ENCODE measurements at places on chromosomes 16 and 17.

- DNase-seq, result no peak
Observed at GRCh38 chr16:15542734-15543347, 100.1 kb downstream of the MARF1 start.

GRCh38 chr17:69406941-69407340 is 7.6 kb upstream of the MAP2K6 start:
- DNase-seq, result no peak

- DNase-seq, result no peak
Observed at GRCh38 chr16:27776556-27777225, 226.7 kb downstream of the KATNIP start.

DNA sequence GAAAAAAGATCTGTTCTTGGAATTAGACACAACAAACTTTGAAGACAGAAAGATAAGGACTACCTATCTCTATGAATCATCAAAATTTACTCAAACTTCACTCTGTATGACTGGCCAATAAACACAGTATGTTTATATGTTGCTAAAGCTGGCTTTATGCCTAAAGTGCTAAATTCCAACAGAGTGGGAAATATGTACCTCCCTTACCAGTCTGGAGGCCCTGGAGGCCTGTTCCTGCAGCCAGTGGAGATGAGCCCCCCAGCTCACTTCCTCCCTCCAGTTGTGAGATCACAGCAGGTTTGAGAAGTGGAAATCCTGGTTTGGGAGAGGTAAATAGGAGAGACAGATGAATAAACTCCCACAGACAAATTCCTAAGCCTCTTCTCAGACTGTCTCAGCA is 9.0 kb downstream of the ZNF23 start:
- DNase-seq, result no peak

DNA sequence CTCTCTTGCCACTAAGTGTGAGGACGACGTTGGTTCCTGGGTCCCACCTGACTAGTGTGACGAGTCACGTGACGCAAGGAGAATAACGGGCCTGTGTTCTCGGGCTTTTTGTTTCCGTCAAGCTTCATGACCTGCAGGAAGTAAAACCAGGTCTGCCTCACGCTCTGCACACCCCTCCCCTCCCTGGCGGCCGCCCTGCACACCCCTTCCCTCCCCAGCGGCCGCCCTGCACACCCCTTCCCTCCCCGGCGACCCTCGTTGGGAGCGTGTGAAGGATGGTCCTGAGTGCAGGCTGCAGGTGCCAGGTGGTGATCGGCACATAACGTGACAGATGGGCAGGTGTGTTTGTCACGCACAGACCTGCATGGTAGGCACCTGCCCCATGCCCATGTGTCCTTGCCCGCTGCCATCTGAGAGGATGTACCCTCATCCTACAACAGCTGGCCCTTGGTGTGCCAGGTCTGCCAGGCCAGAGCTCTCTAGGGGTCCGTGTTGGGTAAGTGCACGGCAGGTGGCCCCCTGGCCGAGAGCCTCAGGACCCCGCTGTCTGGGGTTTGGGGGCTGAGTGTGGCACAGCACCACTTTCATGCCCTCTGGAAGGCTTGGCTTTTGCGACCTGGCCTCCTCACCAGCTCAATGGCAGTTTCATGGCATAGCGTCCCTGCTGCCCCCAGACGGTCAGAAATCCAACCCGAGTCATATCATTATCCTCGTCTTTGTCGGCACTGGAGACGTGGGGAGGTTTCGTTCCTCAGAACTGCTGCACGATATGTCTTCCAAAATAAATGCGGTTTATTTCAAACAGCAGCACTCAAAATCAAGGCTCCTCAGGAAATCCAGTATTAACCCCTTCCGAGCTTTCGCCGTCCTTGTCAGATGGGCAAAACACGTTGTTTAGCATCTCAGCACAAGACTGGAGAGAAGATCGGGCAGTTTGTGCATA is 191.8 kb upstream of the CHMP6 start:
- no peak for DNase-seq

- no peak for DNase-seq
Observed at GRCh38 chr16:31466381-31466841, 5.5 kb upstream of the TGFB1I1 start.

DNA sequence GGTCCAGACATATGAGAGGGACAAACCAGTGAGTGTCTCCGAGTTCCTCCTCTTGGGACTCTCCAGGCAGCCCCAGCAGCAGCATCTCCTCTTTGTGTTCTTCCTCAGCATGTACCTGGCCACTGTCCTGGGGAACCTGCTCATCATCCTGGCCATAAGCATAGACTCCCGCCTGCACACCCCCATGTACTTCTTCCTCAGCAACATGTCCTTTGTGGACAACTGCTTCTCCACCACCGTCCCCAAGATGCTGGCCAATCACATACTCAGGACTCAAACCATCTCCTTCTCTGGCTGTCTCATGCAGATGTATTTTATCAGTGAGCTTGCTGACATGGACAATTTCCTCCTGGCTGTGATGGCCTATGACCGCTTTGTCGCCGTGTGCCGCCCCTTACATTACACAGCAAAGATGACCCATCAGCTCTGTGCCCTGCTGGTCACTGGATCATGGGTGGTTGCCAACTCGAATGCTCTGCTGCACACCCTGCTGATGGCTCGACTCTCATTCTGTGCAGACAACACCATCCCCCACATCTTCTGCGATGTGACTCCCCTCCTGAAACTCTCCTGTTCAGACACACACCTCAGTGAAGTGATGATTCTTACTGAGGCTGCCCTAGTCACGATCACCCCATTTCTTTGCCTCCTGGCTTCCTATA is 19.2 kb downstream of the ZNF200 start:
- DNase-seq, result no peak

- no peak for DNase-seq
Observed at GRCh38 chr17:67800495-67800928, 24.8 kb upstream of the BPTF start.

- DNase-seq, result no peak
Observed at GRCh38 chr17:71757156-71757555, 363.7 kb upstream of the SOX9 start.

DNA sequence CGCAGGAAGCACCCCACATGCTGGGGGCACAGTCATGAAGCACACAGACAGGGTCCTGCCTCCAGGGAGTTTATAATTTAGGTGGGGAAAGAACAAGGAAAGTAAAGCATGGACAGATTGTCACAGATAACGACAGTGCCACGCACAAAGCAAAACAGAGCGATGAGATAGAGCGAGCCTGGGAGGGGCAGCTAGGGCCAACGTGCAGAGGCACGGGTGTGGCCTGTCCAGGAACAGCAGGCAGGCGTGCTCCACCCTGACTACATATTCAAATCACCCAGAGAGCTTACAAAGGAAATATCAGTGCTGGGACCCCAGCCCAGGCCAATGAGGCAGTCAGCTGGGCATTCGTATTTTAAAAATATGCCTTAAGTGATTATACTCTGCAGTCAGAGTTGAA is 16.8 kb downstream of the LGALS9 start:
- DNase-seq, result no peak

DNA sequence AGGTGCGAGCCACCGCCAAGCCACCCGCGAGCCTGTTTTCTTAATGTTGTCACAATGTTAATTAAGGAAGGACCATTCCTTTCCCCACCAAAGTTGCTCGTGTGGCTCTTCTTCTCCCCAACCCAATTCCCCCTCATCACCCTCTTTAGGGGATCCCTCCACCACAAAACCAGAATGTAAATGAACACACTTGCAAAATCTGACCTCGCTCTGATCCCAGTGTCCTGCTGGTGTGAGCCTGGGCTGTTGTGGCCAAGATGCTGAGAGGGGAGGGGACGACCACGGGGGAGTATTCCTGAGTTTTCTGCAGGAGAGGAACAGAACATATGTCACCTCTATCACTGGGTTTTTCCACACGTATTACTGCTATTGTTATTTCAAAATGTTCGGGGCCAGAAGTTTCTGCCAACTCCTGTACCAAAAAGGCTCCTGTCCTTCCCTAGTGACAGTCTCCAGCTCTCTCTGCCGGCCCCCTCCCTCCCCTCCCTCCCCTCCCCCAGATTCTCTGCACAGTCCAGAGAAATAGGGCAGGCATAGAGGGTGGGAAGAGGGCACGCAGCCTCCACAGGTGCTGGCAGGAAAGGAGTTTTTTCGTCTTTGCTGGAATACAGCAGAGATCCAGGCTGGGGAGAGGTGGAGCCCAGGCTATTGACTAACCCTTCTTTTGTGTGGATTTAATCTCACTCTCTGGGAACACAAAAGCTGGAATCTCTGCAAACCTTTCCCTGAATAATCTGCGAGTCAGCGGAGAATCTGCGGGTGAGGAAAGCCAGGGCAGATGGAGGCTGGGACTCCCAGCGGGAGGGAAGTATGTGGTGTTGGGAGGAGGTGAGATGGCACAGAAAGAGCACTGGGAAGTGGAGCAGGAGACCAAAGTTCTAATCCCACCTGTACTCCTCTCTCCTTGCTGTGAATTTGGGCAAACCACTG is 4.5 kb upstream of the CA4 start:
- no peak for DNase-seq

GRCh38 chr17:63113167-63113566 is 147.1 kb downstream of the TANC2 start:
- no peak for DNase-seq
